Thymus (tissue), 14 donors: ENCODE measurements at places on chromosomes 4 and X. TPM values are rescaled to one million over a fixed set of nuclear protein-coding genes. Genes with fewer than 3 reads are reported as not detected.

GRCh38 chrX:151570561-151570960 lies 7.1 kb downstream of the PASD1 start:
- DNase-seq: no peak
- no peaks in the 10 kb centered on the region for H3K36me3 ChIP-seq
- H3K27ac ChIP-seq: no peak overlapping the region
- no peak overlapping the region for H3K4me3 ChIP-seq
- no peaks in the 10 kb centered on the region for H3K4me1 ChIP-seq
- no peaks in the 10 kb centered on the region for H3K27me3 ChIP-seq

DNA sequence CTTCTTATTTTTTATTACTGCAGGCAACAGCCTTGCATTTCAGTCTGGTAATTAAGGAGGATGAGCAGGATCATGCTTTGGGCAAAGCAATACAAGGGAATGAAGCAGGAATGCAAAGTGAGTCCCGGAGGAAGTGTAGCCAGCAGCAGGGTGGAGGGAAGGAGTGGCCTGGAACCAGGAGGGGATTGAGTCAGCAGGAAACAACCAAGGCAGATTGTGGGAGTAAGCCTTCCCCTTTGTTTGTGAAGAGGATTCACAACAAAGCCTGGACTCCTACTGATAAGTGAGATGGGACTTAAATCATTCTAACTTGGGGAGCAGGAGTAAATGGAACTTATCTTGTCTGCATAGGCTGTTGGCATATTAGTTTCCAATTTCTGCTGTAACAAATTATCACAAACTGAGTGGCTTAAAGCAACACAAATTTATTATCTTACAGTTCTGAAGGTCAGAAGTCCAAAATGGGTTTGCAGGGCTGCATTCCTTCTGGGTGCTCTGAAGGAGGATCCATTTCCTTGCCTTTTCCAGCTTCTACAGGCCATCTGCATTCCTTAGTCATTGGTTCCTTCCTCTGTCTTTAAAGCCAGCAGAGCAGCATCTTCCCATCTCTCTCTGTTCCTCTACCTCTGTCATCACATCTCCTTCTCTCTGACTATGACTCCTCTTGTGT lies 93.2 kb upstream of the AP1S2 start:
- DNase-seq: no peak
- H3K4me1 ChIP-seq: no peaks in the 10 kb centered on the region
- H3K36me3 ChIP-seq: no peaks in the 10 kb centered on the region
- H3K27me3 ChIP-seq: no peaks in the 10 kb centered on the region
- no peak overlapping the region for H3K27ac ChIP-seq

- no peak overlapping the region for H3K27ac ChIP-seq
- H3K4me3 ChIP-seq: no peak overlapping the region
- no peaks in the 10 kb centered on the region for H3K27me3 ChIP-seq
- no peaks in the 10 kb centered on the region for H3K36me3 ChIP-seq
Observed at GRCh38 chr4:92120810-92121498, 182.8 kb upstream of the GRID2 start.

DNA sequence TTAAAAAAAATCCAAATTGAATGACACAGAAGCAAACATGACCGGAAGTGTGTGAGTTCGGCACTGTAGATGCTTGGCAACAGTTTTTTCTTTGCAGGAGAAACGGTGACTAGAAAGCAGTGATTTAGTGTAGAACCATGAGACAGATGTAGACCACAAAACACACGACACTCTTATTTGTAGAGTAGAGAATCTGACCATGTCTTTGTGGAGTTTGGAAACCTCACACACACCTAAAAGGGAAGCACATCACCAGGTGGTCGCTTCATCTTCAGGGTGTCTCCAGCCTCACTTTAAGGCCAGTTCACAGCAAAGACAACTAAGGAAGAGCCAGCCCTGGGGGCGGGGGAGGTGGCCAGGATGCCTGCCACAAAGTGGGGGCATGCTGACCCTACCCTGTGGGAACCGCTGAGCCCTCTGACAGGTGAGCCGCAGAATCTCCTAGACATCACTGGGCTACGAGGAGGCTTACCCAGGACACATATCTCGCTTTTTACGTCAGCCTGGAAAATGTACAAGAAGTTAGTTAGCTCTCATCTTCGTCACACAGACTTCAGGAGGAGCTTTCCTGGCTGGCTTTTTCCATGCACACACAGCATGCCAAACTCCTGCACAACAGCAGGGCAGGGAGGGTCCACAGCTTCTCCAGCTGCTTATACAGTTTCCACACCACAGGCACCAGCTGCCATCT lies 64.4 kb upstream of the PDLIM3 start:
- no peaks in the 10 kb centered on the region for H3K36me3 ChIP-seq
- DNase-seq: no peak
- no peaks in the 10 kb centered on the region for H3K27me3 ChIP-seq
- no peak overlapping the region for H3K27ac ChIP-seq
- no peaks in the 10 kb centered on the region for H3K4me1 ChIP-seq
- no peak overlapping the region for H3K4me3 ChIP-seq

DNA sequence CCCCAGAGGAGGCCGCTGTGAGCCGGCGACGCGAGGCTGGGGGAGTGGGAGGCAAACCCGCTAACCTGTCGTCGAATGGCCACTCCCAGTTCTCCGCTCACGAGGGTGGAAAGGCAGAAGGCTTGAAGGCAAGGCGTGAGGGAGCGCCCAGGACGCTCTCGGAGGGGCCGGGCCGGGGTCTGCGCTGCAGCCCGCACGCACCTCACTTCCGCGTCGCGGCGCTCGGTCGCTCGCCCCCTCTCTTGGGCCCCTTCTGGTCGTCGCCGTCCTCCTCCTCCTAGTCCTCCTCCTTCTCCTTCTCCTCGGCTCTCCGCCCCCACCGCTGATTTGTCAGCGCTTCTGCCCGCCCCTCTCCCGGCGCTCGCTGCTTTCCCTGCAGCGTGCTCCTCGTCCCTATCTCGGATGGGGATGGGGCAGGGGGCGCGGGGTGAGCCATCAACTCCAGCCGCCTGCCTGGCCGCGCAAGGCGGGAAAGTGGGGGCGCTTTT lies at the start of gene SNCA:
Gene SNCA, minus strand, starts transcription at position 265 of the 488 bp plus-strand sequence. CDS start 1,494 bp downstream, outside the sequence.
- H3K4me3 ChIP-seq: peak within 1 kb of the TSS; percentile 64
- peaks cover 18% of the 10 kb centered on the region for H3K4me1 ChIP-seq
- no peak for DNase-seq
- H3K27ac ChIP-seq: peak within 1 kb of the TSS; percentile 26
- H3K36me3 ChIP-seq: no peaks in the 10 kb centered on the region

- no peak for DNase-seq
- H3K4me3 ChIP-seq: no peak overlapping the region
- no peak overlapping the region for H3K27ac ChIP-seq
- H3K36me3 ChIP-seq: no peaks in the 10 kb centered on the region
- H3K4me1 ChIP-seq: no peaks in the 10 kb centered on the region
- H3K27me3 ChIP-seq: no peaks in the 10 kb centered on the region
Observed at GRCh38 chr4:158805635-158806471, 37.0 kb downstream of the FNIP2 start.

- H3K27me3 ChIP-seq: peaks cover 32% of the 10 kb centered on the region
- no peak for DNase-seq
- H3K4me1 ChIP-seq: peaks cover 20% of the 10 kb centered on the region
- H3K4me3 ChIP-seq: no peak overlapping the region
- H3K36me3 ChIP-seq: no peaks in the 10 kb centered on the region
Observed at GRCh38 chr4:6907658-6908191, 1.9 kb upstream of the TBC1D14 start.

The PAGE4 gene
- 0.80 TPM for total RNA-seq

The POF1B gene
- 0.14 TPM for total RNA-seq

The CWH43 gene
- total RNA-seq: 0.09 TPM
